ENCODE measurements at places on chromosomes 11 and 22.

GRCh38 chr11:93484716-93485115, 58.5 kb downstream of the SMCO4 start:
- no peak for DNase-seq

DNA sequence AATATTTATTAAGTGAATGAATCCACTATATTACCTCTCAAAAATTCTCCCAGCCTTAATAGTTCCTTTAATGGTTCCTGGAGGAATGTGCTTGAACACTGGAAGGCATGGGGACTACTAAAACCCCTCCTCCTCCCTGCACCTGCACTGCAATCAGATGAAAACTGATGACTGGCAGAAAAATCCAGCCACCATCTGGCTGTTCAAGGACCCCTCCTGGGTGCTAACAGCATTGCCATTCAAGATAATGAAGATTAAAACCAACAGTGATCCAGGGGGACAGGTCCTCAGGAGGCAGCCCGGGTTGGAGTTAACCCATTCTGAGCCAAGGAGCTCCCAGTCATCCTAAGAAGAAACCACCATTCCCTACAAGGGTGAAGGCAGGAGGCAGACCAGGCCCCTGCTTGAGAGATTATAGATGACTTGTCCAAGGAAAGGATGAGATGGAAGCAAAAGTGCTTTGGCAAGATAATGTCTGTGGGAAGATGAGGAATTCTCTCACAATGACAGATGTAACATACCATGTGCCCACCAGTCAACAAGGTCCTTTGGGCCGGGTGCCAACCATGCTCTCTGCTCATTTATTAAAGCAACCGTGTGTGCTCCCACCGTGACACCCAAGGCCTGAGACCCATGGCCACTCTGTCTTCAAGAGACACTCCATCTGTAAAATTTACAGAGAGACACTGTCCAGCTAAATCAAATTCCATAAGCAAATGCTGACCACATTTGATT, 90.6 kb downstream of the LARGE1 start:
- DNase-seq: no peak

- no peak for DNase-seq
These were observed 92.3 kb upstream of the POU2AF2 start for GRCh38 chr11:111153194-111153593.

DNA sequence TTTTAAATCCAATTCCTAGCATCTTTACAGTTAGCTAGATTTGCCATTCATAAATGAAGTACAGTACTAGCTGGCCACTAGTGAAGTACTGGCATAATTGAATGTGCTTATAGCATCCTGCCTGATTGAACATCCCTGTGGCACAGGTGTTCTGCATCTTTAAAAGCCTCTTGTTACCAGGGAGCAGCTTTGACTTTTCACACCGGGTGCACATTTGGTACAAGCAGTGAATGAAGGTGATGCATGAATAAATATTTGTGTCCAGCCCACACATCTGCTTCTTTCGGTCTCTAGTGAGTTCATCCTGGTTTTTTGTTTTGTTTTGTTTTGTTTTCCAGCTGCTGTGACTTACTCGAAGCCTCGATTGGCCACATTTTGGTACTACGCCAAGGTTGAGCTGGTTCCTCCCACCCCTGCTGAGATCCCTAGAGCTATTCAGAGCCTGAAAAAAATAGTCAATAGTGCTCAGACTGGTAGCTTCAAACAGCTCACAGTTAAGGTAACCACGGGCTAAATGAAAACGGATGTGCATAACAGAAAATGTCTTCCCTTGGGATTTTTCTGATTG, 5.3 kb downstream of the ATP5MG start:
- no peak for DNase-seq

- DNase-seq: no peak
These were observed 974.6 kb upstream of the RAG2 start for GRCh38 chr11:37572491-37573171.

DNA sequence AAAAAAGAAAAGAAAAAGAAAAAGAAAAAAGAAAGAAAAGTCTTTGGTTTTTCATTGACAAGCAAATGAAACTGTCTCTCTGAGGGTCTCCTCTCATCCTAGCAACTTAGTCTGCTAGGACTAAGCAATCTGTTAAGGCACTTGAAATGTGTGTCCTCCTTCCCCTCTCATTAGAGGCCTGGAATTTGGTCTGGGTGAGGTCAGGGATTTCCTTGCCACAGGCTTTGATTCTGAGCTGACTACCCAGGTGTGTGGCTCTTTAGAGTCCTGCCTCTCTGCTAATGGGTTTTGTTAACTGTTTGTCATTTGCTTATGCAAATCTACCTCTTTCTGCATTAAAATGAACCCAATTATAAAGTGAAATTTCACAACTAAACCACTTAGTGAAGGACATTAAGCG, 18.3 kb upstream of the PKNOX2 start:
- no peak for DNase-seq

GRCh38 chr22:26202280-26202924, 33.1 kb downstream of the SEZ6L start:
- DNase-seq: no peak

DNA sequence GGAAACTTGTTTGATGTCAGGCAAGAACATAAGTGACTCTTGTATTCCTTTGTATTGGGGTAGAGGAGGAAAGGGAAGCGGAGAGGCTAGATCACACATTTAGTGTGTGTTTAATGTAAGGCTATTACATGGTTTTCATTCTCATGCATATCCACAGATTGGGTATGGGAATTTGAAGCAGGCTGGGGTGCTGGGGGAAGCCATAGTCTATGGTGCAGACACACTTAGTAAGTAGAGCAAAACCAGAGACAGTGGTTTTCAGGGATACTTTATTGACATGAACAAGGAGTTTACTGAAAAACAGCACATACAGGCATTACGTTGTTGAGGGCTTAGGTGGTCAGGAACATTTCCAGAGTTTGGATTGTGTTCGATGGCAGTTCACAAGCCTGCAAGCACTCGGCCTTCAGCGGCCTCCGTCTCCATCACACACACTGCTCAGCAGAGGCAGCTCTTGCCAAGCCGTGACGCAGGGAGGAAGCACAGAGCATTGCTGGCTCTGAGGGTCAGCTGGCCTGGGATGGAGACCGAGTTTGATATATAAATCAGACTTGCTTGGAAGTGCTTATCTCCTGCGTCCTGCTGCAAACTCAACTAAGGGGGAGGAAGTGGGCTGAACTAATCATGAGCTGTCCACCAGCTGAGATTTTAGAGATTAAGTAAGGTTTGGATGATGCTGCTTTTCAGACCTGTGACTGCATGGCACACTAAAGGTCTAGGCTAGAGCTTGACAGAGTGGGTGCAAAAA, 25.3 kb downstream of the SCN3B start:
- DNase-seq: no peak

- DNase-seq: no peak
These were observed 911 bp downstream of the EMID1 start for GRCh38 chr22:29206372-29207242.

DNA sequence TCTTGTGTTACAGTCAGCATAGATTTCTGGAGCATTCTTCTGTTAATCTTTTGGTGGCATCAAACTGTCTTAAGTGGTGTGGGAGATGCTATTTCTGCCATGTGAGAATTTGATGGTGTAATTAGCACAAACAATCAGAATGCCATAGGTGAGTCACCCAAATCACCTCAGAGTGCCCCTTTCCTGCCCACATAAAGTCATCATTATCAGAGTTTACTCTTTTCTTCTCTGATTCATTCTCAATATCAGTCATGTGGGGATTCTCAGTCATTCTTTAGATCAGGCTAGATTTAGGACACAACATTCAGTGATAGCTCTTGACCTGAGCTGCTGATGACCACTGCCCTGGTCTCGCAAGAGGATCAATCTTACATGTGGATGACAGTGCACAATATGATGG, 23.7 kb upstream of the MS4A6A start:
- no peak for DNase-seq

DNA sequence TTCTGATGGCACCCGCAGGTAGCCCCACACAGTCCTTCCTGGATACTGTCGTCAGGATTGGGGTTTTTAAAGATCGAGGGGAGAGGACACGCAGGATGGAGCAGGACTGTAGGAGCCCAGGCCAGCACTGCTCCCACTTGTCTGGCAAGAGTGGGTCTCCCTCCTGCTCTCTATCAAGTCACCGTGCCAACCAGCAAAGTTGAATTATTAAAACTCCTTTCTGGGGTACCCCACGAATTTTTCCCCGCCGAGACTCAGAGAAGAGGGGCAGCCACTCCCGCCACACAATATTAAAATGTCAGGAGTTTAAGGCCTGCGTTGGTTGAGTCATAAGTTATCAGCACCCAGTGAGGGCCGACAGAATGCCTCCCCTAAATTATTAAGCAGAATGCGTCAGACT, 10.1 kb downstream of the LMO1 start:
- DNase-seq: no peak

- no peak for DNase-seq
These were observed 20.7 kb upstream of the SEPTIN5 start for GRCh38 chr22:19693581-19693980.

- no peak for DNase-seq
These were observed 58.8 kb upstream of the RDX start for GRCh38 chr11:110355011-110355744.

DNA sequence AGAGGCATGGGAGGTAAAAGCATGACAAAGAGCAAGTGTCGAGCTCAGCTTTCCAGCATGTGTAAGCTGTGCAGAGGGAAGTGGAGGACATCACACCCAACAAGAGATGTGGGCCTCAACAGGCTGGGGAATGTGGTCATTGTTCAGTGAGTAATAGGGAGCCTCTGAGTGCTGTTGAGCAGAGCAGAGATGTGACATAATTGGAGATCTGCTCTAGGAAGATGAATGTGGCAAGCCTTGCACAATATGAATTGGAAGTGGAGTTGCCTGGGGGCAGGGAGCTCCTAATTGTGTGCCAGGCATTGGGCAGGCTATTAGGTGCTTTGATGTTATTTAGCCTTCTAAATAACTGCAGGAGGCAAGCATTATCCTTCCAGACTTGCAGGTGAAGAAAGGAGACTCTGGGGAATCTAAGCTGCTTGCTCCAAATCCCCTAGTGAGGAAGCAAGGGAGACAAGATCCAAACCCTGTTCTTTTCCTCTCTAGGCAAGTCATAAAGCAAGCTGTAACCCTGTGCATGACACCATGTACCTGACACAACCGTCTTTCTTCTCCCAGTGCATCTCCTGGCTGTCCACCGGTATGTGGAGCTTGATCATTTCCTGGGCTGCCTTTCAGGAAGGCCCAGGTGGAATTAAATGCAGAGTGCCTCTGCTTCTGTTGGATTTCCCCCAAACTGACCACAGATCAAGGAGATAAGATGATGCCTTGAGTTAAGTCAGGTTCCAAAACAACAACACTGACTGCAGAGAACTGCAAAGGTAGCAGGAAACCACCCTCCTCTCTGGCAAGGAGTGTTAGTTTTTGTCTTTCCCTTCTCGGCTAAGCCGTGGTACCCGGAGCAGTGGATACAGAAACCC, 221.4 kb downstream of the TENM4 start:
- no peak for DNase-seq

DNA sequence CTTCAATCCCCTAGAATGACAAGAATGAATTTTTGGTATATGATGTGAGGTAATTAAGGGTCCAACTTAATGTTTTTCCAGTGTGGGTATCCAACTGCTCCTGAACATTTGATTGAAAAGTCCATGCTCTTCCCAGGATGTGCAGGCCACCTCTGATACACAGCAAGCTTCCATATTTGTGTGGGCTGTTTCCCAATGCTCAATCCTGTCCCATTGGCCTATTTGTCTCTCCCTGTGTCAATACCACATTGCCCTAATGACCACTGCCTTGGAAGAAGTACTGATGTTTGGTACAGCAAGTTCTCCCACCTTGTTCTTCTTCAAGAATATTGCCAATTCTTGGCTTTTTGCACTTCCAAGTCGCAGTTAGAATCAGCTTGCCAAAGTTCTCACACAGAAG, 42.9 kb downstream of the KCNQ1OT1 start:
- DNase-seq: no peak

- DNase-seq: no peak
These were observed 39.4 kb downstream of the GGTLC2 start for GRCh38 chr22:22683668-22684361.

DNA sequence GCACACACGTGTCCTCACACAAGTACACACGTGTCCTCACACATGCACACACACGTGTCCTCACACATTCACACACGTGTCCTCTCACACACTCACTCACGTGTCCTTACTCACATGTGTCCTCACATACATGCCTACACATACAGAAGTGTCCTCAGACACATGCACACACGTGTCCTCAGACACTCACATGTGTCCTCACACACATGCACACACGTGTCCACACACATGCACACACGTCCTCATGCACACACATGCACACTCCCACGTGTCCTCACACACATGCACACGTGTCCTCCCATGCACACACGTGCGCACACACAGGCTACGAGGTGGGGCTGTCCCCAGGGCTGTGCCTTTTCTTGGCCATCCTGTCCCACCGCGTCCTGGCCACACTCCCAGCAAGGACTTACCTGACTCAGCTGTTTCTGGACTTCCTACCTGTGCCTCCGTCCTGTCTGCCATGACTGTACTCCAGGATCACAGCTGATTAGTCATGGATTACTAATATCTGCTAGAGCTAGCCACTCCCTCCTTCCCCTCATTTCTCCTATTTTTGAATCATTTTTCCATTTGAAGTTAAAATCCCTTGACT, 990.2 kb downstream of the BRD1 start:
- DNase-seq: no peak

DNA sequence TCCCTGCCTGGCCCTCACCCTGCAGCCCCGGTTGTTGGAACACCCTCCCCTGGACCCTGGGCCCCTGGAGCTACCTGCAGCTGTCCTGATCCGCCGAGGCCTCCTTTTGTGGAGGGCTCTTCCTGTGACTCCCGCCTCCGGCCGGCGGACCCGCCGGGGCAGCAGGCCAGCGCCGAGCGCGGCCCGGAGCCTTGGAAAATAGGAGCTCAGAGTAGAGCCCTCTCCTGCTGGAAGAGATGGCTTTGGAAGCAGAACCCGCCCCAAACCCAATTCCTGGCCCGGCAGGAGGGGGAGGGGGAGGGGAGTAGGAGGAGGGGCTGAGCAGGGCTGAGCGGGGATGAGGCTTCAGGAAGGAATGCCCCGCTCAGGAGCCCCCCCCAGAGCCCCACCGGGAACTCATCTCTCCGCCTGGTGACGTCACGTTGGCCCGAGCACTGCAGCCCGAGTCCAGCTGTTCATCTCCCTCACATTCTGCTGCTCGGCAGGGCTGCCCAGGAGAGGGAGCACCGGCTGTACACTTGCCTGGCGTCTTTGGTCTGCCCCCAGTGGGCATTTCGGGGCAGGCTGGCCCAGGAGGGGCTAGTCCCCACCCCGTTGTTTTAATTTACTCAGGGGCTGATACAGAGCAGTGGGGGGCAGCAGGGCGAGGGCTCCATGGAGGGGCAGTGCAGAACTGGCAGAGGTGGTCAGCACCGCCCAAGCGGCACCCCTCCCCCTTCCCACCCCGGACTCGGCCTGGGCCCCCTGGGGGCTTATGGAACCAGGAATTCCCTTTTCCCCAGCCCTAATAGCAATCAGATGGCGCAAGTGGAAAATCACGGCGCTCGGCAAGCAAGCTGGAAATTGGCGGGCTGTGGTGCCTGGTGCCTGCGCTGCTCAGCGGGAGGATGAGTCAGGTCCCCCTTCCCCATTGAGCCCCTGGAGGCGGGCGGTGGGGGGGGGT, at the start of gene MRGPRF:
Gene MRGPRF, minus strand, starts transcription at position 238 of the 943 bp plus-strand sequence. CDS start 3,345 bp downstream, outside the sequence.
- DNase-seq: no peak
